ENCODE measurements at places on chromosomes 4 and X. TPM values are rescaled to one million over a fixed set of nuclear protein-coding genes. Genes with fewer than 3 reads are reported as not detected.

Gene PDGFC
- polyA plus RNA-seq: 55.3 TPM

- no peaks in the 10 kb centered on the region for H3K36me3 ChIP-seq
- H3K4me1 ChIP-seq: no peaks in the 10 kb centered on the region
- DNase-seq: no peak
- no peaks in the 10 kb centered on the region for H3K27me3 ChIP-seq
- H3K4me3 ChIP-seq: no peak overlapping the region
- H3K27ac ChIP-seq: no peak overlapping the region
Measured at GRCh38 chr4:151389311-151389710, 19.7 kb upstream of the FHIP1A start.

GRCh38 chr4:75229806-75230570 lies 284.2 kb downstream of the RCHY1 start:
- no peaks in the 10 kb centered on the region for H3K36me3 ChIP-seq
- no peak overlapping the region for H3K27ac ChIP-seq
- H3K4me1 ChIP-seq: no peaks in the 10 kb centered on the region
- DNase-seq: no peak
- H3K27me3 ChIP-seq: no peaks in the 10 kb centered on the region

DNA sequence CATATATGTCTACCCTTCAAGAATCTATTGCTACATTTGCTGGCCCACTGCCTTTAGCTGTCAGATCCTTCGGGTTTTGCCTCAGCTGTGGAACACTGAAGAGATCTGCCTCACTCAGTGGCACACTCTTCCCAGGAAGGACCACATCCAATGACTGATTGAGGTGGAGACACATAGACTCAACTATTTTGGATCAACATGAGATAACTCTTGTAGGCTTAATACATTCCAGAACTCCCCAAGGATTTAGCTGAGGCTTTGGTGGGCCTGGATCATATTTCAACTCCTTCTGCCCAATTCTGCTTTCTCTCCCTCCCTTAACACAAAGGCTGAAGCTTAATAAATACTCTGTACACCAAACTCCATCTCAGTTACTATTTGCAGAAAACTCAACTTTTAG lies 100.5 kb downstream of the CORIN start:
- no peak overlapping the region for H3K4me3 ChIP-seq
- no peaks in the 10 kb centered on the region for H3K4me1 ChIP-seq
- no peak overlapping the region for H3K27ac ChIP-seq
- H3K27me3 ChIP-seq: no peaks in the 10 kb centered on the region

DNA sequence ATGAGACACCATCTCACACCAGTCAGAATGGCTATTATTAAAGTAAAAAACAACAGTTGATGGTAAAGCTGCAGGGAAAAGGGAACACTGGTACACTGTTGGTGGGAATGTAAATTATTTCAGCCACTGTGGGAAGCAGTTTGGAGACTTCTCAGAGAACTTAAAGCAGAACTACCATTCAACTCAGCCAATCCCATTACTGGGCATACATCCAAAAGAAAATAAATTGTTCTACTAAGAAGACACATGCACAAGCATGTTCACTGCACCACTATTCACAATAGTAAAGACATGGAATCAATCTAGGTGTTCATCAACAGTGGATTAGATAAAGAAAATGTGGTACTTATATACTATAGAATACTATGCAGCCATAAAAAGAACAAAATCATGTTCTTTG lies 135.0 kb downstream of the REELD1 start:
- DNase-seq: no peak
- H3K4me3 ChIP-seq: no peak overlapping the region
- no peaks in the 10 kb centered on the region for H3K27me3 ChIP-seq
- H3K4me1 ChIP-seq: no peaks in the 10 kb centered on the region

DNA sequence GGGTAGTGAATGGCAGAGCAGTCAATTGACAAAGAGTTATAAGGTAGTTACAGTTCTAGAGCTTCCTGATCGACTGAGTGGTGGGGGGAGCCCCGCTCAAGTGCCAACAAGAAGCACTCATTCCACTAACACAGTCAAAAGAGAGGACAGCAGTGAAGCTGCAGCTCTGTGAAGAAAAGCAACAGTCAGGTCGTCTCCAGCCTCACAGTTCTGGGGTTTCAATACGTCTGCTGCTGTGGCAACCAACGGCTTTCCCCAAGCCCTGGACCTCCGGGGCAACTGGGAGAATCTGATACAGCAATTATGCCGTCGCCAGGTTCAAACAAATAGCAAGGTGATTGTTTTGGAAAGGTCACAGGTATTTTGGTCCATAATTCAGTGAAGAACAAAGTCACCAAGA lies 30.8 kb downstream of the GPM6B start:
- no peak overlapping the region for H3K27ac ChIP-seq
- H3K4me3 ChIP-seq: no peak overlapping the region
- no peaks in the 10 kb centered on the region for H3K27me3 ChIP-seq
- no peak for DNase-seq
- no peaks in the 10 kb centered on the region for H3K4me1 ChIP-seq
- no peaks in the 10 kb centered on the region for H3K36me3 ChIP-seq

Gene TRIM2
- polyA plus RNA-seq: 41.2 TPM

Gene HSFX3
- not detected for polyA plus RNA-seq

GRCh38 chrX:154348114-154348531 lies 26.3 kb downstream of the FLNA start:
- DNase-seq: peak; percentile 37
- H3K4me3 ChIP-seq: no peak overlapping the region
- H3K27ac ChIP-seq: no peak overlapping the region
- peaks cover 35% of the 10 kb centered on the region for H3K36me3 ChIP-seq
- no peaks in the 10 kb centered on the region for H3K4me1 ChIP-seq

GRCh38 chr4:99968330-99968729 lies 18.3 kb upstream of the H2AZ1 start:
- H3K36me3 ChIP-seq: no peaks in the 10 kb centered on the region
- H3K4me3 ChIP-seq: no peak overlapping the region
- peaks cover 5% of the 10 kb centered on the region for H3K4me1 ChIP-seq
- peak; percentile 87 for DNase-seq
- H3K27ac ChIP-seq: no peak overlapping the region
- no peaks in the 10 kb centered on the region for H3K27me3 ChIP-seq

Gene VCX3B
- not detected for polyA plus RNA-seq

Gene RPS6KA6
- 6.5 TPM for polyA plus RNA-seq

DNA sequence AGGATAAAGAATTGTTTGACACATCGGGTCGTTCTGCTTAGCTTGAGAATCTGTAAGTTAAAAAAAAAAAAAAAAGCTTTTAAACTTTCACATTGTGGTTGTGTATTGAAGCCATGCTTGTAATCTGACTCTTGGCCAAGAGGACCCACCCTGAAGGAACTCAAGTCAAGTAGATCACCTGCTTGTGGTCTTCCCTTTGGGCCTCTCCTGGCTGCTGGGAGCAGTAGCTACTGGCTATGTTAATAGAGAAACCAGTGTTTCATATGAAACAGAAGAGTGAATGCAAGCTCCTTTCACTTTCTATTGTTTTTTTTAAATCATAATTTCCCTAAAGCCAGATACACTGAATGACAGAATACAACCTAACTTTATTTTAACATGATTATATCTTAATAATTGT lies 402.4 kb upstream of the NDST4 start:
- DNase-seq: no peak
- H3K27me3 ChIP-seq: no peaks in the 10 kb centered on the region
- H3K36me3 ChIP-seq: no peaks in the 10 kb centered on the region
- H3K4me3 ChIP-seq: no peak overlapping the region
- H3K27ac ChIP-seq: no peak overlapping the region
- H3K4me1 ChIP-seq: no peaks in the 10 kb centered on the region

DNA sequence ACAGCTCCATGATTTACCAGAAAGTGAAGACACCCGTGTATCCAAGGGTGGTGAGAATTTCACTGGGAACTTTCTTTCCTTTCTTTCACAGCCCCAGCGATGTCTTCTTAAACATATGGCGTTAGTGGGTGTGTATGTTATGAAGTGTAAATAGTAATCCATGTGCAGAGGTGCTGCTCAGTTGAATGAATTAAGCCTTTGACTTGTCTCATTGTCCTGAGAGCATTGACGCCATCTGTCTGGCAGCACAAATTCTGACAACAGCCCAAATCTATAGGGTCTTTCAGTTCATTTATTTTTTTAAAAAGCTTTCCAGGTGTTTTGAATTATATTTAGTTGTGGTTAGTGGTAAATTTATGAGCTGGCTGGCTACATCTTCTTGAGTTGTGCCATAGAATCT lies 69.4 kb downstream of the CLCN5 start:
- DNase-seq: no peak
- H3K4me1 ChIP-seq: no peaks in the 10 kb centered on the region
- no peaks in the 10 kb centered on the region for H3K27me3 ChIP-seq
- H3K36me3 ChIP-seq: no peaks in the 10 kb centered on the region
- no peak overlapping the region for H3K4me3 ChIP-seq

Gene TCEAL9
- 198 TPM for polyA plus RNA-seq

Data from fibroblast of lung (primary cell).